ENCODE measurements at places on chromosomes 12 and 14. TPM values are rescaled to one million over a fixed set of nuclear protein-coding genes. Genes with fewer than 3 reads are reported as not detected.

DNA sequence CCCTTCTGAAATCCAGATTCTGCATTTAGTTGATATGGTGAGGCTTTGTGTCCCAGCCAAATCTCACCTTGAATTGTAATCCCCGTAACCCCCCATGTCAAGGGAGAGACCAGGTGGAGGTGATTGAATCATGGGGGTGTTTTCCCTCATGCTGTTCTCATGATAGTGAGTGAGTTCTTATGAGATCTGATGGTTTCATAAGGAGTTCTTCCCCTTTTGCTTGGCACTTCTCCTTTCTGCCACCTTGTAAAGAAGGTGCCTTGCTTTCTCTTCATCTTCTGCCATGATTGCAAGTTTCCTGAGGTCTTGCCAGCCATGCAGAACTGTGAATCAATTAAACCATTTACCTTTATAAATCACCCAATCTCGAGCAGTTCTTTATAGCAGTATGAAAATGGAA is 23.1 kb upstream of the C12orf42 start:
- H3K27me3 ChIP-seq: no peaks in the 10 kb centered on the region
- no peak overlapping the region for H3K4me3 ChIP-seq
- no peaks in the 10 kb centered on the region for H3K4me1 ChIP-seq
- H3K27ac ChIP-seq: no peak overlapping the region
- no peak for DNase-seq
- no peaks in the 10 kb centered on the region for H3K36me3 ChIP-seq

The ZNF891 gene
- 2.6 TPM for total RNA-seq

The SYNDIG1L gene
- 1.6 TPM for total RNA-seq

DNA sequence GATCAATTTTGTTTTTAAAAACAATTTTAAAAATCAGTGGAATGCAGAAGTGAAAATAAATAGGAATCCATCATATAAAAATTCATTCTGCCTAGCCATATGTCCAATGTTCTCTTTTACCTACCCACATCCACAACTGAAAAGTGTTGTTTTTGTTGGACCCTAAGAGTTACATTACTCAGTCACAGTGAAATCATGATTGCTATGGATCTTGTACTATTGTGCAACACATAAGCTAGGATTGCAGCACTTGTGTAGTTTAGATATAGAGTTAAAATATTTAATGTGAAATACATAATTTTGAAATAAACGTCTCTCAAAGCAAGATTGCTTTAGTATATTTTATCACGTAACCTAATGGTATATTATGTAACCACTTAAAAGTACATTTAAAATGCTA is 213.3 kb upstream of the CLEC14A start:
- H3K27me3 ChIP-seq: no peaks in the 10 kb centered on the region
- H3K36me3 ChIP-seq: no peaks in the 10 kb centered on the region
- H3K4me3 ChIP-seq: no peak overlapping the region
- no peak for DNase-seq
- H3K4me1 ChIP-seq: no peaks in the 10 kb centered on the region
- no peak overlapping the region for H3K27ac ChIP-seq

The CFAP251 gene
- total RNA-seq: 8.2 TPM

GRCh38 chr12:41365653-41366171 is 177.6 kb downstream of the PDZRN4 start:
- no peak overlapping the region for H3K27ac ChIP-seq

DNA sequence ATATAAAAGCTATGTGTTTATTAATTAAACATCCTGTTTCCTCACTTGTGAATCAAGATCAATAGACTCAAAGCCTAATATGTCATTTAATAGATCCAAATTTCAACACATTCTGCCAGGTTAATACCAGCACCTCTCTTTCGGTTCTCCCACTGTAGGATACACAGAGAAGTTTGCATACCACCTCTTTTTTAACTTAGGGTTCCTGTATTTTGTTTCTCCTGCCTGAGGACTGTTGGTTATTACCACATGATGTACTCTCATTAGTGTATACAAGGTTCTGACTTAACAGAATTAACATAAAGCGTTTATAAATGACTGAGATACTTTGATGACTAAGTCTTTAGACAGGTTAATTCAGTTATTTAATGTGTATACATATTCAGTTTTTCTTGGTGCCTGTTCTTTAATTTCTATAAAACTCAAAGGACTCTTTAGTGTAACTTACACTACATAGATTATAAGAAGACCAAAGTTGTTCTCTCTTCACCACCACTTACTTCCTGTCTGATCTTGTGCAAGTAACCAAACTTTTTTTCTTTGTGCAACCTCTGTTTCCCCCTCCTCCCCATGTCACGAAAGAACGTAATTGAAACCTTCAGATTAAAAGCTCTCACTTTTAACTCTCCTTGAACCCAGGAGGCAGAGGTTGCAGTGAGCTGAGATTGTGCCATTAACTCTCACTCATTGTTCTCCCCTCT is 89.8 kb upstream of the DNM1L start:
- no peaks in the 10 kb centered on the region for H3K27me3 ChIP-seq
- no peak overlapping the region for H3K27ac ChIP-seq
- no peak for DNase-seq
- H3K4me3 ChIP-seq: no peak overlapping the region
- peaks cover 23% of the 10 kb centered on the region for H3K36me3 ChIP-seq
- peaks cover 21% of the 10 kb centered on the region for H3K4me1 ChIP-seq

- no peaks in the 10 kb centered on the region for H3K36me3 ChIP-seq
- no peak overlapping the region for H3K4me3 ChIP-seq
- H3K4me1 ChIP-seq: no peaks in the 10 kb centered on the region
- no peak for DNase-seq
- no peak overlapping the region for H3K27ac ChIP-seq
Observed at GRCh38 chr14:85085981-85086380, 444.0 kb upstream of the FLRT2 start.

DNA sequence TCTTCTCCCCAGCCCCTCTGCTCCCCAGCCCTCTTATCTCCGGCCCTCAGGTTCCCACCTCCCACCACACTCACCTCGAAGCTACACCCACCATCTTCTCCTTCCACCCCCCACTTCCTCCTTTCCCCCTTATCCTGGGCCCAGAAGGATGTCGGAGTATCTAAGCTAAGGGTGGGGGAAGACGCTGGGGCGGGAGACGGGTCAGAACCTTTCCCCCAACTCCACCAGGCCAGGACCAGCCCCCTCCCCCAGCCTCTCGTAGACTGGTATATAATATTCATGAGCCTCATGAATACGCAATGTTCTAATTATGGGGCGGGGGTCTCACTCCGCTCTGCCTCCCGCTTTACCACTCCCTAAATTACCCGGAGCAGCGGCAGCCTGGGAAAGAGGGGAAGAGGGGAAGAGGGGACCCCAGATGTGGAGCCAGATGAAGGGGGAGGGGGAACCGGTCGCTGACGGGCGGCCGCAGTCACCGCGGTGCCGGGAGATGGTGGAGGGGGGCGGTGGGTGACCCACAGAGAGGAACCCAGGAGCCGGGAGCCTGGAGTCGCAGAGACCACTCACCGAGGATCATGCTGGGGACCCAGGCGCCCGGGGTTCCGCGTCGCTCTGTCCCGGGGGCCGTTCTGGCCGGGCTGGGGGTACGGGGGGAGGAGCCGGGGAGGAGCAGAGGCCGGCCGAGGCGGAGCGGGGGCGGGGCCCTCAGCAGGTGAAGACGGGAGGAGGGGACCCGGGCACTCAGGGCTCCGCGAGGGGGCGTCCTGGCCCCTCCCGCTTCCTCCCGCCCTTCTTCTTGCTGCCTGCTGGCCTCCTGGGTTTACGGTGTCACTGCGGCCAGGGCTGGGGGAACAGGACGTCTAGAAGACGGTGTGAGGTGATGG is 6.4 kb upstream of the ZNF385A start:
- H3K4me1 ChIP-seq: peaks cover 37% of the 10 kb centered on the region
- no peak for DNase-seq
- H3K27me3 ChIP-seq: no peaks in the 10 kb centered on the region
- H3K36me3 ChIP-seq: peaks cover 24% of the 10 kb centered on the region
- no peak overlapping the region for H3K27ac ChIP-seq
- H3K4me3 ChIP-seq: peak overlapping the region; percentile 48

The ARHGEF25 gene
- 11.5 TPM for total RNA-seq

DNA sequence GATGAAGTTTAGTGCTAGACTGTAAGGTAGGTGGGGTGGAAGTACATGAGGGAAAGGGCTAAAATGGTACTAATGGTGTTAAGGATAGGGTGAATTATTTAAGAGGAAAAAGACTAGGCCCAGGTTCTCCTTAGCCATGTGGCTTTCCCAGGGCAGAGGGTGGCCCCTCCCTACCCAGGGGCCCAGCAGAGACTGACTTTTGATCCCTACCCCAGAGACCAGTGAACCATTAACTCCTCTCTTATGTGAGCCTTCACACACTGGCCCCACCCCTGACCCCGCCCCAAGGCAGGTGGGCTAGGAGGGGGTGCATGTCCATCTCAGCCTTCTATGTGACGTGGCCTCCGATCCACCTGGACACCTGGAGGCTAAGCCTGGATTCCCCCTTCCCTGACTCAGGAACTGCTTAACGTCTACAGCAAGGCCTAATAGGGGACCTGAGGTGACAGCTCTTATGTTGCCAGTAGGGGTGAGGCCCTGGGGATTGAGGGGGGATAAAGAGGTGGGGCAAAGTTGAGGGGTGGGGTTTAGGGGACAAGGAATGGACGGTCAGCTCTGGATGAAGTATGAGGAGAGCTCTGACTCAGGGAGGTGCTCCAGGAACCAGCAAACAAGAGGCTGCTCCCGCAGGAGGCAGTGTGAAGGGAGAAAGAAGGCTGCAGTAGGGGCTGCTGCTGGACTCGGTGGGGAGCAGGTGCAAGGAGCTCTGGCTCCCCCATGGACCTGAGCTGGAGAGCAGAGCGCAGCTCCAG is 757 bp downstream of the SLC39A5 start:
- no peak overlapping the region for H3K27ac ChIP-seq
- no peak for DNase-seq
- H3K36me3 ChIP-seq: peaks cover 14% of the 10 kb centered on the region
- H3K4me3 ChIP-seq: no peak overlapping the region
- no peaks in the 10 kb centered on the region for H3K4me1 ChIP-seq

DNA sequence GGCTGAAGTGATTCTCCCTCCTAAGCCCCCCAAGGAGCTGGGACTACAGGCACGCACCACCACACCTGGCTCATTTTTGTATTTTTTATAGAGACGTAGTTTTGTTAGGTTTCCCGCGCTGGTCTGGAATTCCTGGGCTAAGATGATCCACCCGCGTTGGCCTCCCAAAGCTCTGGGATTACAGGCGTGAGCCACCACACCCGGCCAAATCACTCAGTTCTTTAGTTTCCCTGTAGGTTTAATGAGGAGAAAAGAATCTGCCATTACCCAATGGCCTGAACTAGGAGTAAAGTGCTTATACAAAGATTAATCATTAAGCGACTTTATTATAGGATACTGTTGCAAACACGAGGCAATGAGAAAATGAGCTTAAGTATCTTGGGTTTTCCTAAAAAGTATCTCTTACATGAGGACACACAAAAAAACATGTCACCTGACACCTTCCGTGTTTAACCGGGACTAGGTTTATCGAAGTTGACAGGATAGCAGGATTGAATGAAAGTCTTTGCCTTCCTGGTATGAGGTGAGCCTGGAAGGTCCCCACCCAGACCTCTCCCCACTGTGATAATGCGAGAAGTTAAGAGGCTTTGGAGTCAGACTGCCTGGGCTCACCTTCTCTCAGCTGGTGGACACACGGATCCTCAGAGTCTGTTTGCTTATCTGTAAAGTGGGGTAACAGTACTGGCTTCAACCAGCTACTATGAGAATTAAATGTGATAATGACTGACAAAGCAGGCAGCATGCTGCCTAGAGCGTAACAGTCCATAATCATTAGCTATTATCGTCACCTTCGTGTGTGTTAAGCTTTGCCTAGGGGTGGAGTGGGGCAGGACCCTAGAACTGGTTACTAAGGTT is 133.5 kb upstream of the KRAS start:
- DNase-seq: no peak
- peak overlapping the region; percentile 100 for H3K27ac ChIP-seq
- peak overlapping the region; percentile 67 for H3K4me3 ChIP-seq
- no peaks in the 10 kb centered on the region for H3K27me3 ChIP-seq
- peaks cover 5% of the 10 kb centered on the region for H3K4me1 ChIP-seq

The RESF1 gene
- 77.2 TPM for total RNA-seq

GRCh38 chr12:4112734-4113325 is 160.7 kb upstream of the CCND2 start:
- H3K27ac ChIP-seq: no peak overlapping the region
- no peak for DNase-seq

The NELL2 gene
- total RNA-seq: 6.6 TPM

DNA sequence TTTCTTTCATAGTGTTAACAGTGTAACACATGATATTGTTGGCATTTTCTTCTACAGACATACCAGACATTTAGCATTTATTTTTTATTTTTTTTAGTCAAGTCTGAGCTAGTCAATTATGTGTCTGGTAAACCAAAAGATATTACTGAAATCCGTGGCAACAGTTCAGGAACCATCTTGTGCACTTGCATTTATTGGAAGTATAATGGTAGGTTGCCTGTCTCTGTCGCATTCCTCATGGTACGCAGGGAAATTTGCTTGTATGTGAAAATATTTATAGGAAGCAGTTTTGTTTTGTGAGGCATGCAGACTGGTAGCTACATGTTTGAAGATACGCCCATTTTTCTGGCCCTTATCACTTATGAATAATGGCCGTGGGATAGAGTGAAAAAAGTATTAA is 186.1 kb upstream of the SLC38A2 start:
- no peak overlapping the region for H3K4me3 ChIP-seq
- H3K27me3 ChIP-seq: no peaks in the 10 kb centered on the region
- H3K36me3 ChIP-seq: no peaks in the 10 kb centered on the region
- peaks cover 6% of the 10 kb centered on the region for H3K4me1 ChIP-seq

DNA sequence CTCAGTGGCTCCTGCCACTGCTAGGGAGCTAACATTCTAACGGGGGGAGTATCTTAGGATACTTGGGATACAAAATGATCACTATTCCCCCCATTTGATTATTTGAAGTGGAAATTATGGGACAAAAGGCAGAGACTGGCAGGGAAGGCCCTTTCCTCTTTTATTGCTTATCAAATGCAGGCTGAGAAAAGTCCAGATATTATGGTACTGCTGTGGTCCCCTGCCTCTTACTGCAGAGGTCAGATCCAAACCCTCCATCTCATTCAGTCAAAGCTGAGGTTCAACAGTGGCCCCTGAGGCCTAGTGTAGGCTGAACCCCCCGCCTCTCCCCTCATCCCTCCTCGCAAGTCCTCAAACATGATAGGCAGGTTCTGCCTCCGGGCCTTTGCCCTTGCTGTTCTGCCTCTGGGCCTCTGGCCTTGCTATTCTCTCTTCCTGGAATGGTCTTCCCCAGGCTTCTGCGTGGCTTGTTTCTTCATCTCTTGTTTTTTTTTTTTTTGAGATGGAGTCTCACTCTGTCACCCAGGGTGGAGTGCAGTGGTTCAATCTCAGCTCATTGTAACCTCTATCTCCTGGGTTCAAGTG is 34.2 kb downstream of the KRT80 start:
- H3K27me3 ChIP-seq: no peaks in the 10 kb centered on the region
- no peaks in the 10 kb centered on the region for H3K36me3 ChIP-seq
- no peak overlapping the region for H3K27ac ChIP-seq

The ENDOU gene
- not detected for total RNA-seq

The HVCN1 gene
- total RNA-seq: 29.2 TPM

GRCh38 chr12:11947213-11947612 is 123.5 kb upstream of the BCL2L14 start:
- no peaks in the 10 kb centered on the region for H3K4me1 ChIP-seq
- DNase-seq: no peak
- H3K4me3 ChIP-seq: no peak overlapping the region
- no peak overlapping the region for H3K27ac ChIP-seq
- no peaks in the 10 kb centered on the region for H3K27me3 ChIP-seq
